Activated CD4-positive, alpha-beta memory T cell treated with anti-CD3 and anti-CD28 coated beads, Interleukin-2, amount 10 ng/mL, durations not matched to agents 7 days and 5 days (primary cell): ENCODE measurements at places on chromosomes 3 and 15. TPM values are rescaled to one million over a fixed set of nuclear protein-coding genes. Genes with fewer than 3 reads are reported as not detected.

The B3GNT5 gene
- total RNA-seq, result 0.78 TPM

GRCh38 chr3:1092061-1092460 is 763 bp upstream of the CNTN6 start:
- no peaks in the 10 kb centered on the region for H3K27me3 ChIP-seq
- DNase-seq, result no peak
- H3K27ac ChIP-seq, result no peak overlapping the region
- H3K4me1 ChIP-seq, result no peaks in the 10 kb centered on the region

DNA sequence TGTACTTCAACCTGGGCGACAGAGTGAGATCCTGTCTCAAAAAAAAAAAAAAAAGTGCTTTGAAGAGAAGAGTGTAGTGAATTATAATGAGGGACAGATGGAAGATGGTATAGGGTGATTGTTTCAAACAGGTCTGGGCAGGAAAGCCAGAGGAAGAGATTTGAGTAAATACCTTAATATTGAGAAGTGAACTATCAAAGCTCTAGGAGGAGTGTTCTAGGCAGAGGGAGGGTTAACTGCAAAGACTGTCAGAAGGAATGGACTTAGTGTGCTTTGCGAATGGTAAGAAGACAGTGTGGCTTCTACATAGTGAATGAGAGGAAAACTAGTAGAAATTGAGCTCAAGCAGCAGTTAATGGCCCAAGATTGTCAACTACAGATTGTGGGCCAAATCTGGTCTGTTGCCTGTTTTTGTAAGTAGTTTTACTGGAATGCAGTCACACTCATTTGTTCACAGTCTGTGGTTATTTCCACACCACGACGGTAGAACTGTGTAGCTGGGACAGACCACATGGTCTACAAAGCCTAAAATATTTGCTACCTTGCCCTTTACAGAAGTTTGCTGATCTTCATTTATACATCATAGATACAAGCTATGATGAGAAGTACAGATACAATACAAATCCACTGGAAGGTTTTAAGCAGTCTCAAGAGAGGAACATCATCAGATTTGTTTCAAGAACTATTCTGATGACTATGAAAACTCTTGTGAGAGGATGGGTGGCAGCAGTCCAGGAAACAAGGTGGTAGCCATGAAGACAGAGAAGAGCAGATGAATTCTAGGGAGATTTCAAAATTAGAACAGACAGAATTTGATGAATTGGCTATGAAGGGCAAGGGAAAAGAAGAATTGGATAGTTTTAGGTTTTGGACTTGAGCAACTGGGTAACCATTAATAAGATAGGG is 16.5 kb upstream of the USP50 start:
- no peaks in the 10 kb centered on the region for H3K27me3 ChIP-seq
- peak; percentile 23 for DNase-seq
- peaks cover 30% of the 10 kb centered on the region for H3K4me1 ChIP-seq
- H3K4me3 ChIP-seq, result no peak overlapping the region

- peaks cover 12% of the 10 kb centered on the region for H3K27me3 ChIP-seq
- H3K4me1 ChIP-seq, result no peaks in the 10 kb centered on the region
- H3K27ac ChIP-seq, result no peak overlapping the region
- no peak overlapping the region for H3K4me3 ChIP-seq
- DNase-seq, result no peak
Observed at GRCh38 chr3:100880072-100880471, 113.1 kb downstream of the ABI3BP start.

The SHF gene
- total RNA-seq, result 2.0 TPM

GRCh38 chr3:187748050-187748481 is 2.8 kb upstream of the BCL6 start:
- peaks cover 24% of the 10 kb centered on the region for H3K36me3 ChIP-seq
- H3K27me3 ChIP-seq, result no peaks in the 10 kb centered on the region
- peak overlapping the region; percentile 89 for H3K4me3 ChIP-seq

DNA sequence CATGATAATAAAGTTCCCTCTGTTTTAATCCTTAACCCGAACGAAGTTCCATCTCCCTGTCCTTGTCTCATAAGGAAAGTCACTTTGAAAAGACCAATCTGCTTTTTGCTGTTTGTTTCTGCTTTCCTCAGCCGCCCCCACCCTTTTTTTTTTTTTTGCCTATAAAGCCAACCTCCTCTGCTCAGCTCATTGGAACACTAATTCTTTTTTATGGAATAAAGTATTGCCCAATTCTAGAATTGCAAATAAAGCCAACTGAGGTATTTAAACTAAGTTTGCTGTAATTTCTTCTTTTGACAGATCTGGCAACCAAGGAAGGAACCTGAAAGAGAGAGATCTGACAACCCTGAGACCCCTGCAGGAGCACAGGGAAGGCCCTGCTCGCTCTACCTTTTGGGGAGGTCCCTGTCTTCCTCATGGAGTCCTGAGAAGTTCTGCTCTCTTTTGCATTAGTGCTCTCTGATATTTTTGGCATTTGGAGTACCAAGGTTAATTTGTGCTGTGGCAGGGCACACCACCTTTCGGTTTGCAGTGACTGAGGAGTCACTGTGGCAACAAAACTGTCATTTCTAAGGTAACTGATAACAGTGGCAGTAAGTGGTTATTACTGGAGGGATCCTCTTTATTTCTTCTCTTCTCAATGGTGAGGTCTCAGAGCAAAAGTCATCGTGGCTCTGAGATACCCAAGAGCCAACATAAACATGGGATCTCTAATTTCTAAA is 35.2 kb upstream of the TRPM1 start:
- H3K36me3 ChIP-seq, result no peaks in the 10 kb centered on the region
- no peaks in the 10 kb centered on the region for H3K4me1 ChIP-seq
- no peak overlapping the region for H3K4me3 ChIP-seq
- no peak overlapping the region for H3K27ac ChIP-seq
- peaks cover 2% of the 10 kb centered on the region for H3K27me3 ChIP-seq

- H3K4me3 ChIP-seq, result no peak overlapping the region
- H3K36me3 ChIP-seq, result peaks cover 14% of the 10 kb centered on the region
- DNase-seq, result no peak
- no peak overlapping the region for H3K27ac ChIP-seq
Observed at GRCh38 chr3:31530039-31530959, 2.4 kb upstream of the STT3B start.

The GRK7 gene
- not detected for total RNA-seq

The HHLA2 gene
- 11.6 TPM for total RNA-seq

GRCh38 chr3:129360171-129360611 is 68.2 kb downstream of the EFCAB12 start:
- H3K4me1 ChIP-seq, result no peaks in the 10 kb centered on the region
- no peak overlapping the region for H3K4me3 ChIP-seq
- no peak for DNase-seq

DNA sequence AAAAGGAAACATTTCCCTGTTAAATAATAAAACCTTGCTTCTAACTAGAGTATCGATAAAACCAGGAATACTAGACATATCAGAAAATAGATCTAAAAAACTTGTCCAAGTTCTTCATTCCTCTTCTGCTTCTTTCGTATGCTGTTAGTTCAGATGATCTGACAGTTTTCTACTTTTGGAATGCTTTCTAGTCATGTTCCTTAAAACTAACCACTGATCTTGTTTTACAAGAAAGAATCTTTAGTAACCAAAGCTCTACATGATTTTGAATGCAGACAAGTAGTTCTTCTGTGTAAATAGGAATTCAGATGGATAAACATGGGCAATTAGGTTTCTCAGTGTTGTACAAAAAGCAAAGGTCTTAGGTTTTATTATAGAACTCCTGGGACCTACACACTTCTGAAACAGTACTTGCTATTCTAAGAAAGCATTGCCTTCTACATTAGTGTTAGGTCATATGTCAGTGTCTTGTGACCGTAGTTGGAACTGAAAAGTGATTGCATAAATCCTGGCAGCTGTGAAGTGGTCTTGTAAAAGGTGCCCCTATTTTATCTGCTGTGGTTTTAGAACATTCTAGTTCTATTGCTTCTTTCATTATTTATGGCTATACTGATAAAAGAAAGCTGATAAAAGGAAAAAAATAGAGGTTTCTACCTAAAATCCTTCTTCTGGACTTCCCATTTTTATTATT is 40.7 kb downstream of the SNRK start:
- H3K27me3 ChIP-seq, result no peaks in the 10 kb centered on the region
- no peak for DNase-seq
- no peak overlapping the region for H3K4me3 ChIP-seq
- peaks cover 57% of the 10 kb centered on the region for H3K36me3 ChIP-seq
- no peak overlapping the region for H3K27ac ChIP-seq
- H3K4me1 ChIP-seq, result peaks cover 29% of the 10 kb centered on the region

GRCh38 chr15:67799801-67800205 is 25.5 kb upstream of the SKOR1 start:
- no peak for DNase-seq
- no peak overlapping the region for H3K4me3 ChIP-seq
- no peak overlapping the region for H3K27ac ChIP-seq
- H3K36me3 ChIP-seq, result peaks cover 4% of the 10 kb centered on the region
- H3K4me1 ChIP-seq, result no peaks in the 10 kb centered on the region

DNA sequence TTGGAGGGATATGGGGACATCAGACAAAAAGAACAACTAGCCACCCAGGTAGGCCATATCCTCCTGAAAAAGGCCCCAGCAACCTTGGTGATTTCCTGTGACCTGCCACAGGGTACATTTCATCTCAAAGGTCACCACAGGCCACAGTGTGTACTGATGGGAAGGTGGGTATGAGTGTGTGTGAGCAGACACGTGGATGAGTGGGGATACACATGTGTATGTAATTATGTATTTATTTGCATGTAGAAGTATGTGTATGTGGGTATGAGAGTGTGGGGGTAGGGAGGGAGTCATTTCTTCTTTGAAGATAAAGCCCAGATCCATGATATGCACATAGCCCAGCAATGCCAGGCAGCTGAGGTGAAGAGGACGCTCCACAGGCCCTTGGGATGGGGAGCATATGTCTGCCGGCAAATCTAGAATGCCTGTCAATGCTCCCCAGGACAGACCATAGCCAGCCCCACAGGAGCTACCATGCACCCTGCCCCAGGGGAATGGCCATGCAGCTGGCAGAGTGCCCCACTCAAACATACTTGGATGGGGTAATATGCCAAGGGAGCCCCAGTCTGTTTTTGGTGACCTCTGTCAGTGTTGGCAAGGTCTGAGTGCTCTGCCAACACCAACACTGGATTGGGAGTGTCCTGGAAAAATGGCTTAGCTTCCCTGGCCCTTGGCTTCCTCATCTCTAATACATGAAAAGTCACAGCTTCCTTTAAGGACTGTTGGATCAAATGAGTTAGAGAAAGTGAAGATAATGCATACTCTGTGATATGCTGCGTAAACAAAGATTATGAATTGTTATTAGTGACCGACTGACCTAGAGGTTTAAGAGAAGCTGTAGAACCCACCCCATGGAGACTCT is 42.4 kb downstream of the RAB6B start:
- no peak for DNase-seq
- H3K27ac ChIP-seq, result no peak overlapping the region
- peaks cover 21% of the 10 kb centered on the region for H3K4me1 ChIP-seq
- H3K36me3 ChIP-seq, result no peaks in the 10 kb centered on the region

DNA sequence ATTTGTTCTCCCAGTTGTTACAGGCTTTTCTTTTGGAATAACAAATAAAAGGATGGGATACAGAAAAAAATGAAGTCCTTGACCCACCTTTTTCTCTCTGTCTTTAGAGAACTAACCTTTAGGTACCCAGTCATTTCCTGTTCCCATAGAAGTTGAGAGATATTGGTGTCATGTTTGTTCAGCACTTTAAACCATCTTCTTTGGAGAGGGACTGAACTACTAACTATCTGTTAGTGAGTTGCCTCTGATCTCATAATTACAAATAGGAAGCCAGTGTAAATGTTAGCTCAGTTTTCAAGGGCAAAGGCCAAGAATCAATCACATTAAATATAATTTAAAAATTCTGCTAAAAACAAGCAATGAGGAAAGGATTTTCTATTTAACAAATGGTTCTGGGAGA is 72.9 kb upstream of the DCBLD2 start:
- no peak overlapping the region for H3K27ac ChIP-seq
- no peak overlapping the region for H3K4me3 ChIP-seq
- peaks cover 8% of the 10 kb centered on the region for H3K4me1 ChIP-seq
- no peak for DNase-seq

GRCh38 chr3:167913219-167913835 is 177.8 kb downstream of the SERPINI1 start:
- H3K4me1 ChIP-seq, result no peaks in the 10 kb centered on the region
- no peaks in the 10 kb centered on the region for H3K27me3 ChIP-seq
- no peak for DNase-seq
- no peak overlapping the region for H3K4me3 ChIP-seq
- no peak overlapping the region for H3K27ac ChIP-seq

- H3K4me3 ChIP-seq, result no peak overlapping the region
- no peak overlapping the region for H3K27ac ChIP-seq
- H3K4me1 ChIP-seq, result no peaks in the 10 kb centered on the region
- no peak for DNase-seq
Observed at GRCh38 chr3:146803745-146804144, 198.6 kb upstream of the PLSCR5 start.

- H3K4me1 ChIP-seq, result peaks cover 9% of the 10 kb centered on the region
- H3K36me3 ChIP-seq, result no peaks in the 10 kb centered on the region
Observed at GRCh38 chr3:158845765-158846350, 44.0 kb downstream of the MFSD1 start.

GRCh38 chr3:195565716-195566115 is 18.0 kb downstream of the APOD start:
- no peak overlapping the region for H3K27ac ChIP-seq
- no peaks in the 10 kb centered on the region for H3K4me1 ChIP-seq
- no peaks in the 10 kb centered on the region for H3K36me3 ChIP-seq
- no peak for DNase-seq
- no peak overlapping the region for H3K4me3 ChIP-seq

The WDR82 gene
- 131 TPM for total RNA-seq

GRCh38 chr15:81886591-81886990 is 159.2 kb downstream of the MEX3B start:
- H3K36me3 ChIP-seq, result no peaks in the 10 kb centered on the region
- DNase-seq, result no peak
- no peak overlapping the region for H3K27ac ChIP-seq
- no peaks in the 10 kb centered on the region for H3K27me3 ChIP-seq
- H3K4me3 ChIP-seq, result no peak overlapping the region

DNA sequence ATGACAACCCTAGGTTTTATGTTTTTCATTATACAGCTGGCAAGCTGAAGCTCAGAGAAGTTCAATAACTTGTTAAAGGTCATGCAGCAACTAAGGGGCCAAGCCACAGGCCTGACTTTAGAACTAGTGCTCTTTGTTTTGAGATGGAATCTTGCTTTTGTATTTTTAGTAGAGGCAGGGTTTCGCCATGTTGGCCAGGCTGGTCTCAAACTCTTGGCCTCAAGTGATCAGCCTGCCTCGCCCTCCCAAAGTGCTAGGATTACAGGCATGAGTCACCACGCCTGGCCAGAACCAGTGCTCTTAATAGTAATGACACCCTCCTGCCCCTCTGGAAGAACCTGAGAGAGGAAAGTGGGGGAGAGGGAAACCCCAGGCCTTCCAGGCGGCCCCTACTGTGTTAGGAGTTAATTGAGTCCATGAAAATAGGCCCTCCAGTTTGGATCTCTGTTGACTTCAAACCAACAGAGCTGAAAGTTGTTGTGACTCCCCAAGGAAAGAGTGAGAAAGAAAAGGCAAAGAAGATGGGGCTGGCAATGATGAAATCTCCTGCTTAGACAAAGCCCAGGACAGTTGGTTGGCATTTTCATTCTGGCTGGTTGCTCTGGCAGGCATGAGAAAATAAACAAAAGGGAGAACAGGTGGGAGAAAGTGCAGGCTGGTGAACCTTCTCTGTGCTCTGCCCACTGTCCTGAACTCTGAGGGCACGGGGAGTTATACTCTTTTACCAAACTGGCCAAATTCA is 3.6 kb upstream of the PRRT3 start:
- no peak for DNase-seq
- peaks cover 16% of the 10 kb centered on the region for H3K4me1 ChIP-seq
- H3K27me3 ChIP-seq, result no peaks in the 10 kb centered on the region

The KBTBD13 gene
- not detected for total RNA-seq

GRCh38 chr15:39710681-39711080 is 72.0 kb downstream of the FSIP1 start:
- H3K27ac ChIP-seq, result no peak overlapping the region
- no peaks in the 10 kb centered on the region for H3K4me1 ChIP-seq
- DNase-seq, result no peak

The KCNH8 gene
- total RNA-seq, result not detected
